ENCODE measurements at places on chromosomes 12 and 14.

GRCh38 chr14:60184905-60185555 lies 19.8 kb upstream of the DHRS7 start:
- DNase-seq: peak; percentile 27

- peak; percentile 75 for DNase-seq
Measured at GRCh38 chr14:64841121-64841651, 38.5 kb downstream of the SPTB start.

- no peak for DNase-seq
Measured at GRCh38 chr14:104996483-104996882, 10.9 kb downstream of the CLBA1 start.

- no peak for DNase-seq
Measured at GRCh38 chr14:101018561-101019290, 115.2 kb upstream of the RTL1 start.

- DNase-seq: peak; percentile 49
Measured at GRCh38 chr14:94227029-94227428, 52.9 kb downstream of the PPP4R4 start.

- no peak for DNase-seq
Measured at GRCh38 chr12:68970951-68971350, 38.0 kb upstream of the CPM start.

DNA sequence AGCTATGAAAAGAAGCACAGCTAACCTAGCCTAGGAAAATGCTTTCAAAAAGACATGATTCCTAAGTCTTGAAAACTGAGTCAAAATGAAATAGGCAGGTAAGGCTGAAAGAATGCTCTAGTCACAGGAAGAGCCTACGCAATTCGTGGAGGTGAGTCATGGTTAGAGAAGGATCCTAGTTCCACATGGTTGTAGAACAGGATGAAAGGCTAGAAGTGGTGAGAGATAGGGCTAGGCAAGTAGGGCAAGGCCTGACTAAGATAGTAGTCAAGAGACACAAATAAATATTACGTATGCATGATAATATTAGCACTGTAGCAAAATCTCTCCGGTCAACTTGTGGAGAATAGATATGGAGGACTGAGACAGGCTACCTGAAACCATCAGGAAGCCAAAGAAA lies 47.2 kb downstream of the PLCZ1 start:
- peak; percentile 100 for DNase-seq

- no peak for DNase-seq
Measured at GRCh38 chr12:106048676-106049075, 90.1 kb downstream of the NUAK1 start.

- no peak for DNase-seq
Measured at GRCh38 chr12:98821866-98822265, 176.8 kb downstream of the APAF1 start.

DNA sequence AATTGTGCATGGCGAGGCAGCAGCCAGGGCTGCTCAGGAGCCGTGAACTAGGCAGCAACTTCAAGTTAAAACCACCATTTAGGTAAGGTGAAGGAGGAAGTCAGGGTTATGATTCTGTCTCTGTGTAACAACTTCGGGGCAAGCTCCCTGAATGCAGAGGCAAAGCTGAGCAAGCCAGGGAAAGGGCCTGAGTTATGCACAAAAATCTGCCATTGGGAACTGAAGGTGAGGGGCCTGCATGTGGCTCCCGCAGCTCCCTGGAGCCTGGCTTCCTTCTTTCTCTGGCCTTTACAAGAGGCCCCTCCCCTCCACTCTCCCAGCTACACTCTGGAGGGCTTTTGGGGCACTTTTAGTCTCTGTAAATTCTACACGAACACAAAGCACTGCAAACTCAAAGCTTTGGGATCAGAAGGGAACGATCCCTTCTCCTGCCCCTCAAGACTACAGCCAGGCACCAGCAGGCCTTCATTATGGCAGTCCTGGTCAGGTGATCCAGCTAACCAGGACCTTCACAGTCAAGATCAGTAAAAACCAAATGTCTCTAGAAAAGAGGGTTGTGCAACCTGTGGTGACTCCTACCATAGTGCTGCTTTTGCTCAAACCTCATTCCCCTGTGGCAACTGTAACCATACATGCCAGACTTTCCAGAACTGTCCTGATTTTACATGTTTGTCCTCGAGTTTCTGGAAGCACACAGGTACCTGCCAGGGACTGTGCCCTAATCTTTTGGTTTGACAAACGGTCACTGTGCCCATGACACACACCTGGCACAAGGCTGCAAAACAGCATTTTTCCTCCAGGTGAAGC lies 67.2 kb upstream of the PTGR2 start:
- DNase-seq: peak; percentile 62

DNA sequence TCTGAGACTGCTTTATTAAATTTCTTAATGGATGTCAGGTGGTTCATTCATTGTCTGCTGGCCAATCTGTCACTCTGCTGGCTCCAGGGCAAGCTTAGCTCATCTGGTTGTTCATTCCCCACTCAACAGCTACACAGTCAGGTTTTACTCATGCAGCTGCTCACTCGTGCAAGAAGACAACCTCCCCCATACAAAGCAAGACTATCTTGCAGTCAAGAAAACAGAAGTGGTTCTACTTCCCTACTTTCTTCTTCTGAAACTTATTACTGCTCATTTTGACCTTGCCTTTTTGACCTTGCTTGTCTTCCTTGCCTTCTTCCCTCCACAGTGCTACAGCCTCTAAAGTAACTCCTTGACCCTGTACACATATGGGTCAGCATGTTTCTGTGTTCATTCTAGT lies 277.9 kb downstream of the SSPN start:
- peak; percentile 8 for DNase-seq

GRCh38 chr14:83529531-83529930 lies 1995.9 kb upstream of the SEL1L start:
- DNase-seq: no peak

DNA sequence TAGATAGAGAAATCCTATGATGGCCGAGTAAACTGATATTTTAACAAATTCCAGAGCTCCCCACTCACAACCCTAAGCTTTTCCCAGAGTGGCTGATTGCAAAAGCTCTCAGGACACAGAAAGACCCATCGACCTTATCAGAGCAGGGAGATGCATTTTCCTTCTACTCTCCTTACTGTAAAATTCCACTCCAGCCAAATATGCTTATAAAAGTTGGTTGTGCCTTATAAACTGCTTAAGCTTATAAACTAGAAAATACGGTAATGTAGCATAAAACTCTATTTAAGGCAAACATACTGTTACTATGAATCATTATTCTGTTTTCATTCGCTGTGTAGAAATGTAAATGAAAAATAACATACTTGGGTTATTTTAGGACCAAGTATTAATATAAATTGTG lies 41.6 kb upstream of the TRHDE start:
- peak; percentile 57 for DNase-seq

DNA sequence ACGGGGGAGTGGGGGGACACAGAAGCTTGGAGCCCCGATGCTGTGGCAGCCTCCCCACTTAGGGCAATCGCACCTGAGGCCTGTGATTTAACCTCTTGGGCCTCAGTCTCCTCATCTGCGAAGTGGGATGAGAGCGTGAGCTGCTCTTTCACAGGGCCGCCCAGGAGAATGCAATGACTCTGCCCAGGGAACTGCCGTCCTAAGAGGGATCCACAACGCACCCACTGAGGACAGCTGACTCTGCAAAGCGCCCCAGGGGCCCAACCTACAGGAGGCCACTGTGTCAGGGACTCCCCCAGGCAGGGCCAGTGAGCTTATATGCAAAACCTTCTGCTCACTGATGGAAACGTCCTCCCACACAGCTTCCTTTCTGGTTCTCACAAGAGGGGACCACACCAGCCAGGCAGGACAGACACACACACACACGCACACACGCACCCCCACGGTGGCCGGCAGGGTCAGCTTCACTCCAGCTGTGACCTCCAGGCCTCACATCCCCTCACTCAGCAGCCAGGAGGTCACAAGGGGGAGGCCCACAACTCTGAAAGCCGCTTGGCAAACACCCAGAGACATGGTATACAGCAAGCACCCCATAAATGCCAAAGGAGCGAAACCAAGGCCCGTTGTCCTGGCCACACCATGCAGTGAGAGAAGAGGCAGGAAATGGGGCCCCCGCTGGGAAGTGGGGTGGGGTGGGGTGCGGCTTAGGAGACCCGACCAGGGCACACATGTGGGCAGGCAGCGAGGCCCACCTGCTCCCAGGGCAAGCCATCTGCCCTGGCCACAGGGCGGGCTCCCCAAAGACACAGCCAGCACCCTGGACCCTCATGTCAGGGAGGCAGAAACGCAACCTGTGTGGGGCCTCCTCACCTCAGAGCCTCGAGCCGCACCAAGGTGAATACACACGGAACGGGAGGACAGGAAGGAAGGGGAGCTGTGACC lies 73.3 kb downstream of the NCOR2 start:
- DNase-seq: no peak

- DNase-seq: peak; percentile 44
Measured at GRCh38 chr14:89443042-89443629, 26.1 kb upstream of the FOXN3 start.

DNA sequence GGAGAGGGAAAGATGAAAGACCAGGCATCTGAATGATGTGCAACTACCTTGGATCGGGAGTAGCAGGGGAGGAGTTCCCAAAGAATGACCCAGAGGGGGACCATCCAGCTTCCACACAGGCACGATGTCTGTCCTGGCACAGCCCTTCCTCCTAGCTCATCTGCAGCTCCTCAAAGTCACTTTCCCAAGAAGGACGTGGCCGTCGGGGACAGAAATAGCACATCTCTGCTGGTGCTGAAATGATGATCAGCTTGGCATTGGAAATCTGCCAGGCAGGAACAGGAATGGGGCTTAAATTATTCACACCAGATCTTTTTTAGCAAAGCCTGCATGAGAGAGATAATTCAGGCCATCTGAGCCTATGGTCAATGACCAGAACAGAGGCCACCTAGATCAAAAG lies 41.7 kb downstream of the TSPAN11 start:
- DNase-seq: no peak

GRCh38 chr14:73818821-73819220 lies 32.8 kb upstream of the PTGR2 start:
- DNase-seq: no peak

DNA sequence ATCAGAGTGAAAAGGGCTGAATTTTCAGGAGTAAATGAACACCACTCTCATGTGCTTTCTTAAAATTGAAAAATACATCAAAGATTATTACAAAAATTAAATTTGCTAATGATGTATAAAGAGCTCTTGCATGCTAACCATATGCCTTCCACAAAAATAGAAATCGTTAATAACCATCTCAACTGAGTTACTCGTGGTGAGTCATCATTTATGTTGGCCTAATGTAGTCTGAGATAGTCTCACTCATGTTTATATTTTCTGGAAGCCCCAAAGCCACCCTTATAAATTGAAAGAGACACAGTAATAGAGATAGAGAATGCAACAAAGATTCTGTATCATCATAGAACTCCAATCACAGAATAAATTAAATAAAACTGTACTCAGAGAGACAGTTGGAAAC lies 131.2 kb downstream of the KCNH5 start:
- peak; percentile 16 for DNase-seq

GRCh38 chr12:5578775-5579174 lies 146.9 kb downstream of the NTF3 start:
- DNase-seq: no peak

DNA sequence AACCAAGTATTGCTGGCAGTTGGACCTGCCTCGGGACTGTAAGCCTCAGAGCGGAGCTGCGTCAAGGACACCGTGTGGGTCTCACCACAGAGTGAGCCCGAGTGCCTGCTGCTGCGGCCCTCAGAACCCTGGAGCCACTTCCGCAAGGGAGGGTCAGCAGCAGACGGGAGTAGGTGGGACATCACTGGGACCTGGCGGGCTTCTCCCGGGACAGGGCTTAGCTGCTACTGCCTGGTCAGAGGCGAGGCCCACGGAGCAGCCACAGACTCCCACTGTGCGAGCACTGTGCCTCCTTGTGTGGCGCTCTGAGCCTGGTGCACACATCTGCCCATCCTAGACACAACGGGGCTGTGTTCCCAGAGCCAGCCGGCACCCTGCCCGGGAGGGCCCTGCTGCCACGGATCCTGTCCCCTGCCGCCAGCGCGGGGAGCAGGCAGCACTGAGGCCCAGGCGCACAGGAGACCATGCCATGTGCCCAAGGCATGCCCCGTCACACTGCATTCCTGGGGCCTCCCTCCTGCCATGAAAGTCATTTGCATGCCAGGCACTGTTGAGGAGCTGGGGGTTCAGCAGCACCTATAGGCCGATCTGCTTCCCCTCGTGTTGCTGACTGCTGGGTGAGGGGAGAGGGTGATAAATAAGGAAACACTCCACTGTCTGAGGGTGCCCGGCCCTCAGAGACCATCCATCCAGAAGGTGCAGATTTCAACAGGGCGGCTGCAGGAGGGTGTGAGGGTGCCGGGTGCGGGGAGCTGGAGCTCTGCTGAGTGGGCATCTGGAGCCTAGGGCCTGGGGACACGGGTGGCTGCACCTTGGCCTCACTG lies 10.0 kb downstream of the HIP1R start:
- DNase-seq: no peak

Measured in ELR (cell line).